ENCODE measurements at places on chromosomes 6 and 20. TPM values are rescaled to one million over a fixed set of nuclear protein-coding genes. Genes with fewer than 3 reads are reported as not detected.

SLC12A5 gene
- total RNA-seq = 0.76 TPM

TRIM38 gene
- 3.0 TPM for total RNA-seq

PPP1R3G gene
- total RNA-seq = 0.04 TPM

PCSK2 gene
- total RNA-seq = not detected

GRM1 gene
- total RNA-seq = not detected

ACOT13 gene
- total RNA-seq = 14.5 TPM

SRSF12 gene
- 1.1 TPM for total RNA-seq
